ENCODE measurements at places on chromosomes 16 and 17.
A peak's percentile ranks its signal among the peaks of the same experiment; 100 is the strongest.

DNA sequence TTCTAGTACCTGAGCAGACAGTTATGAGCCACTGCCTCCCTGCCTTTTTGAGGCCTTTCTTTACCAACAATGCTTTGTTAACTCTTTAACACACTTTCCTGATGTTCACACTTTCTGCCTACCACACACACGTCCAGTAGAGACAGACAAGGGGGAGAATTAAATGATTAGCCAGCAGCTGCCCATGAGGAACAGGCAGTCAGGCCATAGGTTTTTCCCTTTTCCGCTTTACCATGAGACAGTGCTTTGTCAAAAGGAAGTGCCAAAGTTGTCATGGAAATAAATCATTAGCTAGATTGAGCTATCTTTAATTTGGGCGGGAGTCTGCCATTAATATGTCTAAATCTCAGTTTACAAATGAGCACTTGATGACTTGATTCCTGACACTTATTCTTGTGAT, 102.1 kb downstream of the PITPNC1 start:
- DNase-seq, result no peak

DNA sequence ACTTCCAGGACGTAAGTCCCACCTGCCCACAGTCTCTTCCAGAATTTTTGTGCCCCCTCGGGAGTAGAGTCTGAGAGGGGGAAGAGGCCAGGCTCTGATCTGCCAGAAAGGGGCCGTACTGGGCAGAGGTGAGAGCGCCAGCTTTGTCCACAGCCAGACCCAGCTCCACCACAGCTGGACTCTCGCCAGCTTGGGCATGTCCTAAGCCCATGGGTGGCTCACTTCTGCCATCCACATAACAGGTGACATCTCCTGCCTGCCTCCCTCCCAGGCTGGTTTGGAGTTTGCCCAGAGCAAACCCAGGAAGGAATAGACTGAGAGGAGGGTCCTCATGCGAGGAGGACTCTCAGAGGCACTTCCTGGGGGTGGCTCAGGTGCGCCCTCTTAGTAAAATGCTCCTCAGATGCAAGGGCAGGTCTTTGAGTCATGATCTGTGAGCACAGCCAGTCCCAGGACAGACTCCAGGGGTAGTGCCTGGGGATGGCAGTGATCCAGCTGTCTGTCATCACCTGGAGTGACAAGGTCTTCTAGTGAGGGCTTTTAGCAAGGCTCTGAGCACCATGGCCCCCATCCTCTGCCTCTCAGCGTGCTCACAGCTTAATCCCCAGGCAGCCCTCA, 89.2 kb downstream of the AMFR start:
- no peak for DNase-seq

GRCh38 chr16:84159800-84160199, 14.7 kb downstream of the DNAAF1 start:
- no peak for DNase-seq

- DNase-seq, result peak; percentile 85
Measured at GRCh38 chr17:74730491-74731346, 6.3 kb upstream of the RAB37 start.

DNA sequence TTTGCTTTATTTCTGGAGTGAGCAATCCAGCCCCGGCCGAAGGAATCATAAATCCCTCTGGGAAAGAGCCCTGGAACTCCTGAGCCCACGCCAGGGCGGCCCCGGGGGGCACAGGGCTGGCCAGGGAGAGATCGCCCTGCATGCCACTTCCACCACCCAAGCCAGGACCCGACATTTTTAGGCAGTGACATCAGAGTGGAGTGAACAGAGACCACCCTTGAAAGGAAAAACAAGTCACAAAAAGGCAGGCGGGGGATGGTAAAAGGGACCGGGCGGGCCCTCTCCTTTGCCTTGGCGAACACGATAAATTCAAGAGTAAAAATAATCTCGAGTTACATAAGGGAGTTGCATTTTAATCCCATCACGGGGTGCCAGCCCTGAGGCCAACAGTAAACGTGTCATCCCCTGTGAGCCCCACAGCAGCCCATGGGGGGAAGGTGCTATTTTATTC, 284.1 kb downstream of the C16orf95 start:
- no peak for DNase-seq

DNA sequence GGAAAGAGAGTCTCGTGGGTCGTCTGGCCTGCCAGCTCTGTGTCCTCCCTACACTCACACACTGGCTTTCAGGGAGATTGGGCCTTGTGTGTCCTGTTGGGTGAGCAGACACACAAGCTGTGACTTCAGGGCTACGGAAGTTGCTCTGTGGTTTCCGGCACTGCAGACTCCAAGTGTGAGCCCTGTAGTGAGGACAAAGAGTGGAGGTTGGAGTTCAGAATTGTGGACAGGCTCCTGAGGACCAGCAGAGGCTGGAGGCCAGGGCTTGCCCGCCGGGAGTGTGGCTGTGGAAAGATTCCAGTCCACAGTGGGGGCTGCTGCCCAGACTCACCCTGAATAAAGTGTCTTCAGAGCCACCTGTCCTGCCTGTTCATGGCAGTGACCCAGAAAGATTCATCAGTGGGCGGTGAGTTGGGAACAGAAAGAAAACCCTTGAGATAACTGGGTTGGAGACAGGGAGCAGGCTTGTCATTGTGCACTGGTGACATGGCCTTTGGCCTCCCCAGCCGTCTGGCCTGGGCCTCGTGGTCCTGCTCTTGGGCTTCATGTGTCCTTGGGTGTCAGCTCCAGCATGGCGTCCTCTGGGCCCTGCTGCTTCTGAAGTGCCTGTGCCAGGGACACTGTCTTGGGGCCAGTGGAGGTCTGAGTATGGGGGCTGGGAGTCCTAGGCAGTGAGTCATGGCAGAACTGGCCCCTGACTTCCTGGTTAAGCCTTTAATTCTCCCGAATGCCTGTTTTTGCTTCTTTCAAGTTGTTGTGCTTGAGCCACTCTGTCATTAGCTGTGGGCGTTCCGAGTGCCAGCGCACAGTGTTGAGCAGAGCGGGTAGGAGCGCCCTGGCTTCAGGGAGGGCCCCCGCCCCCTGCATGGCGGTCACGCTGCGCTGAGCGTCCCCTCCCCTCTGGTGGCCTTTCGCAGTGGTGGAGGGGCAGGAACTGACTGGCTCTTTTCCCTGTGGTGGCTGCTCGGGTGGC, 19.9 kb upstream of the ZNF750 start:
- DNase-seq, result peak; percentile 92

GRCh38 chr17:59638553-59638952, 18.9 kb downstream of the CLTC start:
- no peak for DNase-seq

DNA sequence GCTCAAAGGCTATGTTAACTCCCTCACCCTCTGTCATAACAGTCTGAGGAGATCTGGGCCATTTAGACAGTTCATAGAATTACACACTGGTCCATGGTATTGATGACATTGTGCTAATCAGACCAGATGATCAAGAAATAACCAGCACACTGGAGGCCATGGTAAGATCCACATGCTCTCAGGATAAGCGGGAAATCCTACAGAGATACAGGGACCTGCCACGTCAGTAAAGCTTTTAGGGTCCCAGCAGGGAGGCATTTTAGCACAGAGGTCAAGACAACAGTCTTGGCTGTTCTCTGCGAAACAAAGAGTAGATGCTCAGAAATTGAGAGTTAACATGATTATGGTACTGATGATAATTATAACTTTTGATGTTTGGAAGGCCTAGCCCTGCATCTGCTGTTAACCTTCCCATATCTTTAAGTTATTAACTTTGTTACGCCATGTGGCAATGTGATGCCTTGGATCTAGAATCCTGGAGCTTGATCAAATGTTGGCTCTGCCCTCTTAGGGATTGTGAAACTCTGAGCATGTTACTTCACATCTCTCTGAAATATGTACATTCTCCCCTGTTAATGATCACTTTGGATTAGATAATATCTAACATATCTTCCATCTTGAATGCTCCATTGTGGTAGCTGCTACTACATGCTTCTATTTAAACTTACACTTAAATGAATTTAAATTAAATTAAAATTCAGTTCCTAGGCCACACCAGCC, 172.0 kb upstream of the SOX9 start:
- no peak for DNase-seq

- no peak for DNase-seq
Measured at GRCh38 chr16:49148410-49148809, 133.2 kb downstream of the CBLN1 start.

DNA sequence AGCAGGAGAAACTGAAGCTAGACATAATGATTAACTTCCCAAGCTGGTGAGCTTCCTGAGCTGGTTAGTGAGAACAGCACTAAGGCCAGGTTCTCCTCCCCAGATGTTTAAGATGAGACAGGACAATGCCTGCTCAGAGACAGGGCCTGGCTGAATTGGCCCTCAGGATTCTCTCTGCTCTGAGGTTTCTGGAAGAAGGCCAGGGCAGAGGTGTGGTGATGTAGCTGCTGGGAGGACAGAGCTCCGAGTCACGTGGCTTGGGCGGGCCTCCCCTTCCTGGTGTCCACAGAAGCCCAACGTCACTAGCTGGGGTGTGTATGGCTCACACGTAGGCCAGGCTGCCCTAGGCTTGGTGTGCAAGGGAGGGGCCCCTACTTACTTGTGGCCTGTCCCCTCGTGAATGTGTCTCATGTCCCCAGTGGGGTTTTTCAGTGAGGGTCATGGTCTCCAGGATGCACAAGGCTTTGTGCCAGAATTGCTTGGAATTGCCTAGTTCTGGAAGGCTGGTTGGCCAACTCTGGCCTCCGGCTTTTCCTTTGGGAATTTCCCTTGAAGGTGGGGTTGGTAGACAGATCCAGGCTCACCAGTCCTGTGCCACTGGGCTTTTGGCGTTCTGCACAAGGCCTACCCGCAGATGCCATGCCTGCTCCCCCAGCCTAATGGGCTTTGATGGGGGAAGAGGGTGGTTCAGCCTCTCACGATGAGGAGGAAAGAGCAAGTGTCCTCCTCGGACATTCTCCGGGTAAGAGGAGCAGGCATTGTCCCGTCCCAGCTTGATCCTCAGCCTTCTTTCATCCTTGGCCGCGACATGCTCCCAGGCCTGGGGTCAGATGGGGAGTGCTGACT, 3.4 kb downstream of the NOD2 start:
- DNase-seq, result peak; percentile 93

DNA sequence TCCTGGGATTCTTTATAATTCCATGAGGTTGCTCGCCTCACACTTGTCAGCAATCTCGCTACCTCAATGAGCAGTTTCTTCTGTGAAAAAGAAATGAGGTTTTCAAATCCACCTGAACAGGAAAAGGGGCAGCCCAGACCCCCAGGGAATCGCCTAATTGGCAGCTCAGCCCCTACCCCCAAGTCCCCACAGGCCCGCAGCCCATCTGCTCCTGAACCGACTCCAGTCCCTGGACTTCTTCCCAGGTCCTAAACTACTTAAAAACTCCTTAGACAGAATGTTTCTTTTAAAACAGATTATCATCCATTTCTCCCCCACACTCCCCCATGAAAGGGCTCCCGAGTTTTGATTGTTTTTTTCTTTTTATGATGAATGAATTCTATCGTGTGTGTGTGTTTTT, 89.8 kb downstream of the PMP22 start:
- no peak for DNase-seq

DNA sequence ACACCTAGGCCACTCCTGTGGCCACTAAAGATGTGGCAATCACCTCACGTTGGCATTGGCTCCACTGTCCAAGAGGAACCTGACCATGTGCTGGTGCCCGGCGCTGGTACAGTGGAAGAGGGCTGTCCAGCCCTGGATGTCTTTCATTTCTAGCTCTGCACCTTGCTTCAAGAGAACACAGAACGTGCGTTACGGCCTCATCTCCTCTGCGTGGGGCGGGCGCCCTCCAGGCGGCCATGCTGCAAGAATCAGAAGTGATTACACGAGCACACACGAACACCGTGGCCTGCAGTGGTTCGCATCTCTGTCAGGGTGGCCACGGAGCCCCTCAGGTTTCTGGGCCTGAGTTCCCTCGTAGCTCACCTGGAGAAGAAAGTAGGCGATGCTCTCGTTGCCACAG, 7.5 kb downstream of the ANKS3 start:
- no peak for DNase-seq

DNA sequence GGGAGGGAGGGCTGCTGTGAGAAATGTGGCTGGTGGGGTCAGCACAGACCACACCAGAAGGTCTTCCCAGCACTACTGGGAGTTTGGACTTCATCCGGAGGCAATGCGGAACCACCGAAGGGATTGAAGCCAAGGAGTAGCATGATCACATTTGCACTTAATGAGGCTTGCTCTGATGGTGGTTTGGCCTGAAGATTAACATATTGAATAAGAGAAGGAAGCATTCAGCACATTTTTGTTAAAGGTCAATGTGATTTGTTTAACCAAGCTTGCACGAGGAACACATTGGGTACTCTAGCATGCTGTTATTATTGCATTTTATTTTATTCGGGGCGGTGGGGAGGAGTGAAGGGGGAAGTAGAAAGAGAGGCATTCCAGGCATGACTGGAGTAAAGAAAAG, 378.6 kb downstream of the UTP18 start:
- DNase-seq, result no peak
